ENCODE measurements at places on chromosomes 7 and 10.

GRCh38 chr7:151135866-151136843 lies 31.3 kb downstream of the GBX1 start:
- no peak for DNase-seq

GRCh38 chr7:133419041-133419440 lies 166.2 kb downstream of the EXOC4 start:
- DNase-seq = no peak

- no peak for DNase-seq
Observed at GRCh38 chr10:79308969-79309665, 38.2 kb upstream of the PPIF start.

DNA sequence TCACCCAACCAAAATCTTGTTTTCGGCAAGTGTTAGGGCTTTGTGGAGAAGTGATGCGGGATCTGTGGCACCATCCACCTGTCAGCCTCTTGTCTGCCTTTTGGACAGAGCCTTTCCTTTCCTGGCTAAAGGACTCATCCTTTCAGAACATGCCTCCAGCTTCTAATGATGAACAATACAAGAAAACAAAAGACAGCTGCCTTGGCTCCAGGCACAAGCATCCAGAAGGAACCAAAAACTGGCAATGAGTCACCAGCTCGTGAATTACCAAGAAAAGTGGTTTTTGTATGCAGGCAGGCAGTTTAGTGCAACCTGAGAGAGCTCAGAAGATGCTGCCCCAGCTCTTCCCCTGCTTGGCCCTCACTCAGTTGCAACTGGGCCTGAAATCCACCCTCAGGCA lies 84.6 kb upstream of the NAMPT start:
- no peak for DNase-seq

GRCh38 chr7:149635561-149636329 lies 137.6 kb downstream of the ZNF467 start:
- no peak for DNase-seq

DNA sequence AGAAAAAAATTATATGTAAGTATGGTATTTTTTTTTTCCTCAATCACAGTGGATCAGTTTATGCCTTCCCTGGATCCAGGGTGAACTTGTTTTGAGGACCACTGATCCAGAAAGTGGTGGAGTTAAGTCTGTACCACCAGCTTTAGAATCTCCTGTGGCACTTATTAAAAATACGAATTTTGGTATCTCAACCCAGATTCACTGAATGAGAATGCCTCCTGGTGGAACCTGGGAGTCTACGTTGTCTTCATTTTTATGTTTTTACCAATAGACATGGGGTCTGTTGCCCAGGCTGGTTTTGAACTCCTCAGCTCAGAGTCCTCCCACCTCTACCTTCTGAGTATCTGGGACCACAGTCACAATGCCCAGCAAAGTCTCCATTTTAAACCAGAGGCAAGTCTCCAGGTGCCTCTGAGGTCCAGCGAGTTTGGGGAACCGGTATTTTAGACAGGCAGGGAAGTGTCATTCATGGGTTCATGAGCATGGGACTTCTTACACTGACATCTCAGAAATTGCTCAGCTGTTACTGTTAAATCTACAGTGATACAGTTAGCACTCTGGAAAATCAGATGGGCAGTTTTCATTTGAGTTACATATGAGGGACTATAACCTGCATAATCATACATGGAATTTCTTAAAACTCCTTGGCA lies 200.9 kb downstream of the AUTS2 start:
- no peak for DNase-seq

- DNase-seq = no peak
Observed at GRCh38 chr10:104850023-104850422, 208.9 kb downstream of the SORCS3 start.

DNA sequence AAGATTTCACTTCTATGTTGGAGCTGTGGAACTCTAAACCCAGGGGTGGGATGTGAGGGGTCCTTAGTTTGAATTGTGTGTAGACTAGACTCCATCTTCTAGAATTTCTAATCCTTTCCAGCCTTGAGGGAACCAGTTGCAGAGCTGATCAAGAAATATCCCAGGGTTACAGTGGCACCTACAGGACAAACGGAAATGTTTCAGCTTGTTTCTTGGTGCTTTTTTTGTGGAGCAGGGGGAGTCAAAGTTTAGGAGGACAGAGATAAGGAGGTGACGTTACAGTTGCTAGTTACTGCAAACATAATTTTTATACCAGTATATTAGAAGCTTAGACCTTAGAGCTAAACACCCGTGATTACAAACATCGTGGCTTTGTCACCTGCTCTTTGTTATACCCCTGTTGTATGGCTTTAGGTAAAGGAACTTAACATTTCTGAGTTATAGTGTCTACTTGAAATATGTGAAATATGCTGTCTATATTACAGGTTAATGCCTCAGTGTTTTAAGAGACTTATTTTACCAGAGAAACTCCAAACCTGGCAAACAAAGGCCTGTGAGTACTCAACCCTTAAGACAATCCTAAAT lies 84.5 kb upstream of the DYNC1I1 start:
- peak; percentile 15 for DNase-seq

DNA sequence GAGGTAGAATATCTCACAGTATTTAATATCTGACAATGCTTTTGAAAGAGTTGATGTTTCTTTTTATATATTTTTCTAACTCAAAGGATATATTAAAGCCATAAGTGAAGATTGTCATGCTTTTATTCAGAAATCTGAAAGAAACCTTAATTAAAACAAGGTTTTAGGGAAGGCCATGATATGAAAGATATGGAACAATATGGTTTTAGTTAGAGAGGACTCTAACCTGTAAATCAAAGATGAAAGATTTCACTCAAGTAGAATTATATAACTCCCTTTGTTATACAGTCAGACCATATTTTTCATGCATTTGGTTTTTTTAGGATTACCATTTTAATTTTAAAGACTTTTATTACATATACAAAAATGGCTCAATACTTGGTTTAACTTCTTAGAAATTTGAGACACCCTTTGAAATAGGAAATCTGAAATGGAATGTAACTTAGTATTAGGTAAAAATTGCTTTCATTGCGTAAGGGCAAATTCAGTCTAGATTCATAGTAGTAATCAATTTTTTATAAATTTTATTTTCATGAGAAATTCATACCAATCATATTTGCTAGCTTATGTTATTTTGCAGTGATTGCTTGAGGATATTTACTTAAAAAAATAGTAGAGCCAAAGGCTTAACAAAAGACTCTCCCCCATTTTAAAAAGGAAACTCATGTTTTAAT lies 119.8 kb downstream of the TWIST1 start:
- no peak for DNase-seq

- no peak for DNase-seq
Observed at GRCh38 chr10:86367152-86367951, 757 bp upstream of the GRID1 start.

DNA sequence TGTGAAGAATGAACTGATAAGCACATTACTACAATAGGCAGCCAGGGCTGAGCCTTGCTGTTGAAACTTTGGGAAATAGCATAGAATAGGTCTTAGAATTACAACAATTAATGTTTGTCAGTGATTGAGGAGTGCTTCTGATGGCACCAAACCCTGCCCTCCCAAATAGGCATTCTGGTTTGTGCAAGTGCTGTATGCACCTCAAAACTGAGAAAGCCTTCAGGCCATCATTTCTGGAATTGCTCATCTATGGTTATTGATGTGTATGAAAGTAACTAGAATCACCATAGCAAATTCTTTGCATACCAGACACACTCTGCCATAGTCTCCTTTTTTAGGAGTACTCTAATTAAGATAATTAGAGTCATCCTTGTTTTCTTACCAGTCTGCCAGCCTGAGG lies 585.0 kb upstream of the MBL2 start:
- DNase-seq = no peak

- DNase-seq = no peak
Observed at GRCh38 chr10:58217612-58218011, 50.1 kb downstream of the IPMK start.

- no peak for DNase-seq
Observed at GRCh38 chr10:79244841-79245504, 102.3 kb upstream of the PPIF start.

DNA sequence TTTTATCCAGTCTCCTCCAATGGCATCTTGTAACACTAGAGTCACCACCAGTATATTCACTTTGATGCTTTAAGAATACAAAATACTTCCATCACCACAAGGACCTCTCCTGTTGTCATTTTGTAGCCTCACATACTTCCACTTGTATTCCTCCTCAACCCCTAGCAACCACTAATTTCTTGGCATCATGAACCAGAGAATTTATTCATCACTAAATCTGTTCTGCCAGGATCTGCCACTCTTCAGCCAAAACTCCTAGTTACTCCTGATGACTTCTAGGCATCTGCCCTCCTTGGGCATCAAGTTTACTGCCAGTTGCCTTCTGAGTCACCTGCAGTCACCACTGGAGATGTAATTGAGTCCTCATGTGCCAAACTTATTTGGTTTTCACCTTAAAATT lies 906.8 kb downstream of the CNTNAP2 start:
- no peak for DNase-seq

GRCh38 chr10:79442171-79443040 lies 3.0 kb downstream of the ZCCHC24 start:
- DNase-seq = no peak
